Hematopoietic multipotent progenitor cell treated with erythropoietin and hydrocortisone succinate and interleukin-3 and kit ligand, for 6 days (in vitro differentiated cells): ENCODE measurements at places on chromosomes 2 and 18.
A peak's percentile ranks its signal among the peaks of the same experiment; 100 is the strongest.

GRCh38 chr2:25204190-25204838 is 35.9 kb upstream of the POMC start:
- no peak for DNase-seq

DNA sequence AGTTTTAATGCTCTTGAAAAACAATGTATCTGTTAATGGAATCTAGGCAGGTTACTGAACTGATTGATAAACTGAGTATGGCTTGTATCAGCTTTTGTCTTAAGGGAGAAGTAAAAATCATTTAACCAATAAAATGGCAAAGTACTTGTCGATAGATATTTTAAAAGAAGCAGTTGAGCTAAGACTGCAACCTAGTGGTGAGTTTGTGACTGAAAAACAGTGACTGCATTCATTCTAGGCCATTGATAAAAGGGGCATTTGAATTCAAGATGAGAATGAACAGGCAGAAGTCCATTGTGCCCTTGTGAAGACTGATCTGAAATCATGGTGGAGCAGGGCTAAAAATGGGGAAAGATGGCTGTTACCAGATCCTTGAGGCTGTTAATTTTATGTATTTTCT is 59.4 kb upstream of the MSTN start:
- DNase-seq: peak; percentile 43

DNA sequence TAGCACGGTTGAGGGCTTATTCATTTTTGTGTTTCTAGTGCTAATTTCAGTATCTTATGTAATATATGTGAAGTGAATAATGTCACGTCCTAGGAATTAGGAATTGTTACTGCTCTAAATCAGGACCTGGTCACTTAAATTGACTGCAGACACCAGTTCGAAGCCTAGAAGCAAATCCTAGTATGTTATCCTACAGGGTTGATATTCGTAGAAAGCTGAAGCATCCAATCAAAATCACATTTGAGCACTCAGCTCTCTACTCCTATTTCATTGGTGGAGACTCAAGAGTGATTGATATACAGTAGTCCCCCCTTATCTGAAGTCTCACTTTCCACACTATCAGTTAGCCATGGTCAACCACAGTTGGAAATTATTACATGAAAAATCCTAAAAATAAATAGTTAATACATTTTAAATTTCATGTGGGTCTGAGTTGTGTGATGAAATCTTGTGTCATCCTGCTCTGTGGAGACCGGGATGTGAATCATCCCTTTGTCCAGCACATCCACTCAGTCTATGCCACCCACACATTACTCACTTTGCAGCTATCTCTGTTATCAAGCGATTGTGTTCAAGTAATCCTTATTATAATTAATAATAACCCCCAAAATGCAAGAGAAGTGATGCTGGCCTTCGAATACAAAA is 35.2 kb upstream of the SCN9A start:
- DNase-seq: no peak

GRCh38 chr2:171529914-171530313 is 7.6 kb downstream of the CYBRD1 start:
- DNase-seq: peak; percentile 70

DNA sequence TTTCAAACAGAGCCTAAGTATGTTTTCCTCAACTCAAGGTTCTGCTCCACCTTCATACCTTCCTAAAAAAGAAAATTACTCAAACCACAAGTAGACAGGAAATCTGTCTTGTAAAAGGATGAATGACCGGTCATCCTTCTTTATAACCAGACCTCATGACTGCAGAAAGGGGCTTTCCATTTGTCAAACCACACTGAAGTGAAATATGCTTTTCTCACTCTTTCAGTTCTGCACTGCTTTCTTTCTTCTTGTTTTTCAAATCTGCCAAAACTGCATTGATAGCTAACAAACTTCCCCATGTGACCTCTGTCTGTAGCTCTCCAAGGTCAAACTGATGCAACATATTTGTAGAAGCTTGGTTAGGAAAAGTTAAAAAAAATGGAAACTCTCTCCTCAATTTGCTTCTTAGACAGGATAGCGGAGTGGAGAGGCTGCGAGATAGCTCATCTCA is 308.9 kb upstream of the CCDC68 start:
- no peak for DNase-seq

DNA sequence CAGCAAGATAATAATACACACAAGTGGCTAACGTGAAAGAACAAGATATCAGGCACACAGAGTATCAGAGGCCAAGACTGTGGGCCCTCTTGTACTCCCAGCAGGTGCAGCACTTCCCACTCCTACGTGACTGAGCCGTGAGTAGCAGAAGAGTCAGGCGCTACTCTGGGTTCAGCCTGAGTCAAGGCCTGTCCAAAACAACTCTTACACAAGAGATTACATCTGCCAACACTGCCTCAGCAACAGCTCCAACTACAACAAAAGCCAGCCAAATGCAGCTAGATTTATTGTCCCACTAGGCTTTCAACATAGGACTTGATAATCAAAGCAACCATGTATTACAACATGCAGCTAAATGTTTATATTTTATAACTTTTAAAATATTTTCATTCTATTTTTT is 56.2 kb downstream of the ITSN2 start:
- DNase-seq: peak; percentile 20
